Neural crest cell (in vitro differentiated cells): ENCODE measurements at places on chromosomes 2 and 18. TPM values are rescaled to one million over a fixed set of nuclear protein-coding genes. Genes with fewer than 3 reads are reported as not detected.

LCT gene
- total RNA-seq = 0.14 and 0.19 TPM in 2 replicates

MRPL44 gene
- 33.4 and 36.6 TPM in 2 replicates for total RNA-seq

PRKAG3 gene
- not detected in 2 replicates for total RNA-seq

CD8B2 gene
- not detected in 2 replicates for total RNA-seq

ITPRID2 gene
- 115 and 133 TPM in 2 replicates for total RNA-seq

CYBRD1 gene
- 10.0 and 11.8 TPM in 2 replicates for total RNA-seq

DNA sequence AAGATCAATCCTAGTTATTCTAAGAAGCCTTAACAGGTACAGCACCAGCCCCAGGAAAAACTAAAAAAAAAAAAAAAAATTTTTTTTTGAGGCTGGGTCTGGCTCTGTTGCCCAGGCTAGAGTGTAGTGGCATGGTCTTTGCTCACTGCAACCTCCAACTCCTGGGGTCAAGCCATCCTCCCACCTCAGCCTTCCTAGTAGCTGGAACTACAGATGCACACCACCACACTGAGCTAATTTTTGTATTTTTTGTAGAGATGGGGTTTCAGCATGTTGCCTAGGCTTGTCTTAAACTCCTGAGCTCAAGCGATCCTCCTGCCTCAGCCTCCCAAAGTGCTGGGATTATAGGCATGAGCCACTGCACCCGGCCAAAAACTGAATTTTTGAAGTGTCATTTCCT, 10.3 kb upstream of the ALPK2 start:
- DNase-seq = no peak

GRCh38 chr2:64189167-64189566, 44.9 kb upstream of the PELI1 start:
- DNase-seq = no peak

- DNase-seq = no peak
Measured at GRCh38 chr2:32482471-32482870, 125.6 kb downstream of the BIRC6 start.

DNA sequence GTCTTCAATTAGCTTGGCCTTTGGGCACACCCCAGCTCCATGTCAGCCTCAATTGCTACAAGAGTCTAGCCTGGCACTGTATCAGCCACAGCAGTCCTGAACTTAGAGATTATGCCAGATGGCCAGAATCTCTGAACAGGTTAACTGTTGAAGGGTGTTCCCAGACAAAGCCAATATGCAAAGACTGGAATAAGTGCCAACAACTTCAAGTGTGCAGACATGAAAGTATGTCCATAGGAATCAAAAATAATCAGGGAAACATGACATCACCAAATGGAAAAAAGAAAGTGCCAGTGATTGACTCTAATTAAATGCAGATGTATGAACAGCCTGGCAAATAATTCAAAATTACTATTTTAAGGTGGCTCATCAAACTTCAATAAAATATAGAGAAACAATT, 98.5 kb upstream of the DOCK10 start:
- DNase-seq = no peak

GRCh38 chr2:69116438-69116837, 103.5 kb downstream of the ANTXR1 start:
- DNase-seq = no peak

- DNase-seq = no peak
Measured at GRCh38 chr2:205461169-205461568, 221.1 kb upstream of the NRP2 start.

GRCh38 chr2:162342841-162343240, 1.1 kb upstream of the GCA start:
- DNase-seq = no peak

DNA sequence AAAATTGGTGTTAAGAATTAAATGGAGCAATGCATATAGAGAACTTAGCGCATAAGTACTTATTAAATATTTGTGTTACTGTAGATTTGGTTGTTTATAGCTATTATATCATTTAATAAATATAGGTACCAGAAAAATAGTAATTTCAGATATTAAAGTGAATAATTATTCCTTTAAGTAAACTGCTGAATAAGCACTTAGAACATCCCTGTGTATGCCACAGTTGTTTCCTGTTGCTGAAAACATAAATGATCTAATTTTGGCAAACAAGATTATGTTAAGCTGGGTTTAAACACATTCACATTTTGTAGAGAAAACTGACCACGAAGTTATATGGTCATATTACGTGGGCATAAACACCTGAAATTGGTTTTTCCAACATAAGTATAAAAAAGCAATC, 388.0 kb upstream of the ZNF804A start:
- DNase-seq = no peak

DNA sequence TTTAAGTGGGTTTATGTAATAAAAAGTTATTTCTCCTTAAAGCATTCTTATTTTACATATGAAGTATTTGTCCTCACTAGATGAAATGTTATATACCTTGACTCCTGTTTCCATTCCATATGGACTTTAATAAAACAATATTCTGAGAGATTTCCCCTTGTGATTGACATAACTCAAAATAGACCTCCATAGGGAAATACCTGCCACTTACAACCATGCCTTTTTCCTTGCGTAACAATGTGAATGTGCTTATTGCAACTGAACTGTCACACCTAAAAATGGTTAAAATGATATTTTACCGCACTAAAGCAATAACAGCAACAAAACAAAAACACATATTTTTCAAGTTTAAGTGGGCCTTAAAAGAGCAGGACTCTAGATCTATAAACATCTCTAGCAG, 70.3 kb upstream of the TGIF1 start:
- DNase-seq = no peak

GRCh38 chr2:129229830-129230441, 749.5 kb upstream of the RAB6C start:
- no peak for DNase-seq

DNA sequence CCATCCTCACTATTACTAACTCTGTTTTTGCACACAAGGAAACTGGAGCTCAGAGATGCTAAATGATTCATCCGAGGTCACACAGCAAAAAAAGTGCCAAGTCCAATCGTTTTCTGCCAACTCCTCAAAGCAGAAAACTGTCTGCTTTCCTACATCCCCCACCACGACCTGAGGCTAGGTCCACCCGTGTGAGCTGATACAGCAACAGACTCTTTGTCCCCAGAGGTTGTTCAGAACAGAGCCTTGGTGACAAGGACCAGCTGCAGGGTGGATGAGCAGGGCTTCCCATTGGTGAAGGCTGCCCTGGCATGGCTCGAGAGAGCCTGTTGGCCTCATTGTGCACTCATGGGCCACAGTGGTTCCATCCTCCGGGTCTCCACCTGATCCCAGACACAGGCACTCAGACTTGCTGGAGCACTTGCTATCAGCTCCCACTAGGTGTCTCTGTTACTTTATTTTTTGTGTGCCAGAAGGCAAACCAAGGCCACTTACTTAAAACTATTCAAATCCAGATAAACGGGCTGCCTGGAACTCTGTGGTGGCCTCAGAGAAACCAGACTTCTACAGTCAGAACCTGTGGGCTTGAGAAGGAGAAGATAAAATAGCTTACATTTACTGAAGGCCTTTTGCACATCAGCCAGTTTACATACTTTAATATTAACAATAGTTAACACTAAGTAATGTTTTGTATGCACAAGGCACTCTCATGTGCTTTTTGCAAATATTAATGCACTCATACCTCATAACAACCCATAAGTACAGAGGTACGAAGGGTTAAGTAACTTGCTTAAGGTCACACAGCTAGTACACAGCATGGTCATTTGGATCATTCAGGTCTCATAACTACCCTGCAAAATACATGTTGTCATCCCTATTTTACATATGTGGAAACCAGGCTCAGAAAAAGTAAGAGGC, 62.9 kb upstream of the CTIF start:
- DNase-seq = peak; percentile 46

DNA sequence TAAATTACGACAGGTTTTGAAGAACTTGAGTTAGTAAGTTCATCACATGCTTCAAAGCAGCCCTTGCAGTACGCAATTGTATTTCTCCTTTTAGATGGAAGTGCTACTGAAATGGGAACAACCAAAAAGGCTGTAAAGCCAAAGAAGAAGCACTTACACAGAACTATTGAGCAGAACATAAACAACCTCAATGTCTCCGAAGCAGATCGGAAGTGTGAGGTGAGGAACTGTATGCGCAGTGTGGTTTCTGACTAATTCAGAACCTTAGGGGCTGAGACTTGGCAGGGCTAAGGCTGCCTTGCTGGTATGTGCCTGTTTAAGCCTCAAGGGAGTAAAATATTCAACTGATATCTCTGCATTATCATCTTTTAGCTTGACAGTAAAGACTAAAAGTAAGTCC, 8.4 kb downstream of the NCAPH start:
- DNase-seq = no peak

DNA sequence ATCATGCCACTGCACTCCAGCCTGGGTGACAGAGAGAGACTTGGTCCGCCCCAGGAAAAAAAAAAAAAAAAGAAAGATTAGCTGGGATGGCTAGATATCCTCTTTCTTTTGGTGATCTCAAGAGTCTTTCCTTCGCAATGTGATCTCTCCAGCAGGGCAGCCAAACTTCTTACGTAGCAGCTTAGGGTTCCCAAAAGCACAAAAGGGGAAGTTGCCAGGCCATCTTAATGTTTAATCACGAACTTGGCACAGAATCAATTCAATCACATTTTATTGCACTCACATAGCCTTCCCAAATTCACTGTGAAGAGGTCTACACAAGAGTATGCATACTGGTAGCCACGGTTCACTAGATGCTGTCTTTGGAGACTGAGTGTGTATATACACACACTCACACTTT, 53.1 kb downstream of the VIL1 start:
- no peak for DNase-seq

DNA sequence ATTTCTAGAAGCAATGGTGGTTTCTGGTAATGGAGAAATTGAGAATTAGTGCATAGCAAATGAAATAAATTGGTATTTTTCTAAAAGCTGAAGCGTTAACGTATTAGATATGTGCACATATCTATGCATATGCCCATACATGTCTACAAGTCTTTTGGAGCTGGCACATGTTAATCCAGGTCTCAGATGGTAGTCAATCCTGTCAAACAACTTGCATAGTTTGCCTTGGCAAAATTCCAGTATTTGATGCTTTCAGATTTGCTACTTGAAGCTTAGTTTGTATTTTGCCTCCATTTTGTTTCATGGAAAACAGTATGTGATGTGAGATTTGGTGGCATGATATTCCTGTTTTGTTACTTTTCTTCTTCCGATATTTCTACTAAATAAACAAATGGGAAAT, 304.6 kb downstream of the PARD3B start:
- DNase-seq = no peak

DNA sequence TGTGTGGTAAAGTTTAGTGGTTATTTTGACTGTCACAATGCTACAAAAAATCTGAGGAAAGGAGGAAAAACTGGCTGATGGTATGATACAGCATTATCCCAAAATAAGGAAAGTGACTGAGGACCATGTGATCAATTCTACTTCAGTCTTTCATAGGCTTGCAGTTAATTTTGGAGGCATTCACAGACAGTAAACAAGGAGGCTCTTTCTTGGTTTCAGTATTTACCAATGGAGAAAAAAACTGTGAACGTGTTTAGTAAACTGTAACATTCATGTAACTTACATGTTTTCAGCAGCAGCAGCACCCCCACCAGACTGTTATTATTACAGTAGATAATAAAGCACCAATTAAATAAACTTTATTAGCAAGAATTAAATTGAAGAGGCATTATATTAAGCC, 50.0 kb downstream of the PAX3 start:
- no peak for DNase-seq

- no peak for DNase-seq
Measured at GRCh38 chr2:101766337-101766736, 68.8 kb downstream of the MAP4K4 start.

GRCh38 chr2:236569573-236569973, at the start of gene ACKR3:
TSS of gene ACKR3 (plus strand) at chr2:236569825. CDS start at chr2:236580466, 10,641 bp downstream.
- peak; percentile 56 for DNase-seq

DNA sequence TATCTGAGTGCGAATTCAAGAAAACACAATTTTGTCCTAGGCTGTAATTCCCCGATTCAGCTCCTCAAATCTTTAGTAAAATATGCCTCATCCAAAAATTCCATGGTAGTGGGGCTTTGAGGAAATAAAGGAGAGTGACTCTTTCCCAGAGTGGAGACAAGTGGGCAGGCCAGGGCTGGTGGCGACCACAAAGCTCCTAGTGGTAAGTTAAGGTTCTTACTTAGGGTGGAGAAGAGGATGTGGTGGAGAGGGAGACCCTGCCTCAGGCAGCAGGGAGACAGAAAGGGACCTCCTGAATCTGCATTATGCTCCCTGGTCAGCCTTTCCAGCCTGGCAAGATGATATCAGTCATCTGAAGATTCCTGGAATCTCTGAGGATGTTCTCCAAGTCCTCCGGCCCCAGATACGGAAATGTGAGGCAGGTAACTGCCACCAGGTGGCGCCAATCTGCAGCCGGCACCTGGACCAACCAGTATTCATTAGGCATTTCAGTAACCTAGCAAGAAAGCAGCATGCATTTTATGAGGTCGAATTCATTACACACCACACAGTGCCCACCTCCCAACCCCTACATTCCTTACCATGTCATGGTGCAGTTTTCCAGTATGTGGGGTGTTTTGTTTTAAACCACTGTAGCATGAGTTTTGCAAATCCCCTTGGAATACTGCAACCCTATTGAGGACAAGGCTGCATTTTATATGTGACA, 106.4 kb downstream of the POLE4 start:
- DNase-seq = peak; percentile 67

DNA sequence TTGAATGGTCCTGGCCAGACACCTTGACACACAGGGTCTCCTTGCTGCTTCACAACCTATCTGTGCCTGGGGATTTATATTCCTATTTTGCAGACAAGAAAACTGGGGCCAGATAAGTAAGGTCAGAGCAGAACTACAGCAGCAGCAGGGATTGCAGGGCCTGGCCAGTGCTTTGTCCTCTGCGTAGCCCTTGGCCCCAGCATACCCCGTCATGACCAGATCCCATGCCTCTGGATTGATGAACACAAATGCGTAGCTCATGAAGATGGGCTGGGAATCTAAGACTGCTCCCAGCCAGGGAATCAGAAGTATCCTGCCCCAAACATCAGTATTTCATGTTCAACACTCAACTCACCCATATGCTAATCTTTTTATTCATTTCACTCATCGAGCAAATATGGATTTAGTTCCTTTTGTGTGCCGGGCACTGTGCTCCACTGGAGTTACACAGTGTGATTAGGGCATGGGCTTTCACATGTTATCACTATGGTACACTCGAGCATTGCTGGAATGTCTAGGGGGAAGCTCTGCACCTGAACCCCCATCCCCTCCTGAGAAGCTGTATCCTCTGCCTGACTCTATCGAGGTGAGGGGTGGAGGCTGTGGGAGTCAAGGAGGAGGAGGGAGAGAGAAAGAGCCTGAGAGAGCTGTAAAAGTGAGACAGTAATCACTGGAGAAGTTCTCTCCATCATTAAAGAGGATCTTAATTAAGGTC, 143.3 kb downstream of the CYP26B1 start:
- DNase-seq = no peak
